Hematopoietic multipotent progenitor cell treated with erythropoietin and hydrocortisone succinate and interleukin-3 and kit ligand, for 8 days (in vitro differentiated cells): ENCODE measurements at places on chromosomes 12 and 14.

GRCh38 chr14:71403656-71404055 lies 496.4 kb downstream of the PCNX1 start:
- DNase-seq = peak; percentile 40

DNA sequence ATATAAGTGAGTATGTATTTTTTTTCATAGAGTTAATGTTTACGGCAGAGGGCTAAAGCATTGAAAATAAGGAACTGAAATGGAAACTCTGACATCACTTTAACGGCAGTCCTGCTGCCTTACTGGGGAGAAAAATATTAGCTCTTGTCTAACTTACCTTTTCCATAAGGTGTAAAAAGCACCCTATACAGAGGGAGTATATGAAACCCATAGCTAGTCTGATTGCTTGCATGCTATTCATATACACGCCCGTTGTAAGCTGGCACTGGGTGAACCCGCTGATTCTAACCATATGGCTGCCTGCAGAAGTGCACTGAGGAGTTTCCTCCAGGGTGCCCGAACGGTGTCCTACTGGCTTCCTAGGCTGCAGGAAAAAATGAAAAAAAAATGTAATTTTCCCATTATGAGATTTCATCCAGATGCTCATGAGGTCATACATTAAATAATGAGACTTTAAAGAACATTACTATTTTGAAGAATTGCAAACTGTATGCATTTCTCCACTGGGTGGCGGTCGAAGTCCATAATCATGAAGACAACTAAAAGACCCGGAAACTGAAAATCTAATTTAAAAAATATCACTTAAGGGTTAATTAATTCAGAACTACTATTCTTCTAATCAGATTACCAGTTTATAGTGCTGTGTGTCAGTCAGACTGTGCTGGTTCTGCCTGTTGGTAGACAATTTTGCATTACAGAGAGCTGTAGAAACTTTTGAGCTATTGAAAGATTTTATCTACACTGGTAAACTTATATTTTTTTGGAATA lies 144.7 kb downstream of the ALX1 start:
- DNase-seq = peak; percentile 72

GRCh38 chr12:18221726-18222125 lies 39.6 kb upstream of the PIK3C2G start:
- no peak for DNase-seq

- DNase-seq = no peak
These were observed 7.4 kb downstream of the ZBTB39 start for GRCh38 chr12:56998981-56999380.

DNA sequence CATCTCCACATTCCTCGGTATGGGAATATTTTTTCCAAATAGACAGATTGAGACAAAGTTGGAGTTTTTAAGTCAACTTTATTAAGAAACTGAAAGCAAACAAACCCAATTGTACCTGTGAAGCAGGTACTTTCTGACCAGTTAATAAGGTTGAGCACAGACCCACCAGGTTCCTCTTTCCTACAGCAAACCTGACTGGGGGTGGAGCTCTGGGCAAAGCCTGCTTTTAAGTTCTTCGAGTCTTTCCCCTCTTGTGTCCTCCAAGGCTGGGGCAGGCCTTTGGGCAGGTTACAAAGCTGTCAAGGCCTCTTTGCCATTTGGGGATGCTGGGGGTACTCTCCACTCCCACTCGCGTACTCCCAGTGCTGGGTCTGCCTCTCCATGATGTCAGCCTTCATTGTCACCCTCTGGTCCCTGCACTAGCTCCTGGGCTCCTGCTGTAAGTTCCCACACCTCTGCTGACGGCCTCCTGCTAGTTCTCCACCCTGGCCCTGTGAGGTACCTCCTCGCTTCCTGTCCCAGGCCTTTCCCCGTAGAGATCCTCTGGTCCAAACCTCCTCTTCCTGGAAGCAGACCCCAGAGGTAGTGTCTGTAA lies 3.2 kb downstream of the KCNH3 start:
- no peak for DNase-seq

- no peak for DNase-seq
These were observed 54.0 kb downstream of the MIPOL1 start for GRCh38 chr14:37251775-37252174.

- no peak for DNase-seq
These were observed 6.8 kb downstream of the PRPH start for GRCh38 chr12:49301760-49302159.

DNA sequence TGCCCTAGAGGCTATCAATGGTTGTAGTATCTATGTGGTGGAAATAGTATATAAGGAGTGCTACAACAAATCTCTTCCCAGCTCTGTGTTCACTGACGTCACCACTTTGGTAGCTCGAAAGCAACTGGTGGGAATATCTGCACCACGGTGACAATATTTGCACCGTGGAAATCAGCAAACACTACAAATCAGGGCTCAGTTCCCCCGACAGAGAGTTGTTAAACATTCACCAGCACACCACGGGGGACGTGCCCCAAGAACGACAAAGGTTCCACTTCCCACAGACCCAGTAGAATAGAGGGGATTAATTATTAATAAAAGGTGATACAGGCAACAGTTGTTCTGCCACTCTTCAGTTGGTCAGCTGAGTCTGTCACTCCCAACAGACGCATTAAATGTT lies 98.4 kb downstream of the CCDC60 start:
- no peak for DNase-seq

DNA sequence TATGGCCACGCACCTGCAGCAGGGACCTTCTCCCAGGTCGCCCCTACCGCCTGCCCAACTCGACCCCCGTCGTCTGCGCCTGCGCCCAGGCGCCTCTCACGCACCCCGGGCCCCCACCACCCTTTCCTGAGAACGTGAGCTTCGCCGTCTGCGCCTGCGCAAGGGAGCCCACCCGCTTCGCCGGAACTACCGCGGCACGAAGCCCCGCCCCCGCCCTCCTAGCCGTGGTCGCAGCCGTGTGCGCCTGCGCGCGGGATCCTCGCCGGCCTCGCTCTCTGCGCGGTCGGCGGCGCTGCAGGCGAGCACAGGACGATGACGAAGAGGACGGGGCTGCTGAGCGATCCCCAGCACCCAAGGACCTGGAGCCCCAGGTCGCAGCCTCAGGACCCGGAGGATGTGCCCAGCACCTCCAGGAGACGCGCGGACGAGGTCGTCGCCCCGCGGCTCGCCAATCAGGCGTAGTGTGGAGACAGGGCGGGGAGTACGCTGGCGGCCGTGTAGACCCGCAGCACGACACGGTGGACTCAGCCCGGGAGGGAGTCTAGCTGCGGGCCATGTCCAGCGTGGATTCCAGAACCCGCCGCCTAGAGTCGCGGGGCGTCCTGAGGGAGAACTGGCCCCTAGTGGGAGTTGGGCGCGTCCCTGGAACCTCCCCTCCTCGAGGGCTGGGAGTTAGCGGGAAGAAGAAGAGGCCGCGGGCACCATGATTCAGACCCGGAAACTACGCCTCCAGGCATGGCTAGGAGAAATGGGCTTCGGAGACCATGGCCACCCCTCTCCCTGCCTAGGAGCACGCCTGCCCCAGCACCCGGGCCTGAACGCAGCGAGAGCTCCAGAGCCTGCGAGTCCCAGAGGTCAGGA lies 1120.8 kb upstream of the TMEM132C start:
- DNase-seq = peak; percentile 42

DNA sequence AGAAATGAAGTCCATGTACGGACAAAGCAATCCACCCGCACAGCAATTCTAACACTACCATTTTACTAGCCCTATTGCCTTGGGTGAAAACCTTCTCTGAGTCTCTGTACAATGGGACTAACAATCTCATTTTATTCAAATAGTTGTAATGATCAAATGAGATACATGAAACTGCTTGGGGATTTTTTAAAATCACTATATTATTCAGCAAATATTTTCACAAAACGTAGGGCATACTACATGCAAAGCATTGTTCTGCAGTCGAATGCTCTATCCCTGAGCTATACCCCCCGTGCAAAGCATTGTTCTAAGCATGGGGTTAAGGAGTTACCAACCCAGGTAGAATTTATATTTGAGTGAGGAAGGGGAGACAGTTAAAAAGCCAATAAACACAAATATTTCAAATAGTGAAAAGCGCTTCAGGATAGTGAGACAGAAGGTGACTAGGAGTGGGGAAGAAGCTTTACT lies 554 bp upstream of the ATF7 start:
- DNase-seq = no peak

- DNase-seq = no peak
These were observed 361.1 kb upstream of the ATP2B1 start for GRCh38 chr12:90069711-90070110.

GRCh38 chr12:8455727-8456360 lies at the start of gene CLEC6A:
Gene CLEC6A (plus strand): TSS chr12:8455962. CDS start chr12:8456112, 150 bp downstream.
- no peak for DNase-seq

GRCh38 chr14:104356020-104356737 lies 217.8 kb downstream of the KIF26A start:
- DNase-seq = no peak

- DNase-seq = no peak
These were observed 31.2 kb downstream of the GSC start for GRCh38 chr14:94738751-94739150.

GRCh38 chr14:61836184-61836583 lies 74.0 kb downstream of the SNAPC1 start:
- no peak for DNase-seq

DNA sequence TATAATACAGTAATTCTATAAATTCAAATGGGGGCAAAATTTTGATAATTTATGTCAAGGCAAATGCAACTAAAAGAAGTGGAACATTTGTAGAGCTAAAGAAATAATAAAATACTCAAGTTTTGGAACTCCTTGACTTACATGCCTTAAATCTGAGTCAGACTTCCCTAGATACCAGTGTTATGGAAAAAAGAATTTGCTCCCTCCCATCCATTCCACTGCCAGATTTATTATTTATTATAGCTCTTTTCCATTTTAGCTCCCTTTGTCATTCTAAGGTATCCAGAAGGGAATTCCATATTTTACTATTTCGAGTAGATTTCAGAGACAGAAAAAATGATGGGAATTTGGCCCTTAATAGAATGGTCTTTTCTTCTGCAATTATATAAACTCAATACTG lies 44.0 kb downstream of the RHOJ start:
- no peak for DNase-seq
